ENCODE measurements at places on chromosomes 3 and 15. TPM values are rescaled to one million over a fixed set of nuclear protein-coding genes. Genes with fewer than 3 reads are reported as not detected.

GAP43 gene
- 289 TPM for total RNA-seq

DNA sequence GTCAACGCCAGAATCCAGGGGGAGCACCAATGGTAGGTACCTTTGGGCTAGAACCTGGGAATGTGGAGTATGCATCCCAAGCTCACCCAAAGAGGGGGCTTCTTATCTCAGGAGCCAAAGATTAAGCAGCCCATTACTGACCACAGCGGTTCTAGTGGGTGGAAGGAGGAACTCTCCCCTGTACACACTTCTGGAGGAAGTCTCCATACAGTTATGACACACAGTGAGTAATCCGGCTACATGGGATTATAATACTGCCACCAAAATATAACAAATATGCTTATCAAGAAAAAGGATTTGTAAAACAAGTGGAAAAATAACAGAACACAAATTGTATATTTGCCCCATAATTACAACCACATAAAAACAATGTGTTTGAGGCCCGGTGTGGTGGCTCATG, 8.4 kb downstream of the MYO1E start:
- DNase-seq = no peak

DNA sequence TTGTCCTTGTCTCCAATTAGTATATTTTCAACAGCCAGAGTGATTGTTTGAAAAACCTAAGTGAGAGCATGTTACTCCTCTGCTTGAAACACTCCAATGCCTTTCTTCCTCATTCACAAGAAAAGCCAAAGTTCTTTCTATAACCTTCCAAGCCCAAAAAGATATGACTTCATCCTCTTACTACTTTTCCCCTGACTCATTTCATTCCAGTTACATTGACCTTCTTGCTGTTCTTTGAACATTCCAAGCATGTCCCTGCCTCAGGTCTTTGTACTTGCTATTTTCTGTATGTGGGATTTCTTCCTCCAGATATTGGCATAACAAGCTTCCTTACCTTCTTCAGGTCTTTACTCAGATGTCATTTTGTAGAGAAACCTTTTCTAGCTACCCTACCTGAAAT, 28.3 kb downstream of the EHHADH start:
- no peak for DNase-seq

- no peak for DNase-seq
Measured at GRCh38 chr15:98322581-98322980, 325.8 kb upstream of the IGF1R start.

Data from frontal cortex (tissue), 4 donors.